ENCODE measurements at places on chromosomes 5 and 9.

DNA sequence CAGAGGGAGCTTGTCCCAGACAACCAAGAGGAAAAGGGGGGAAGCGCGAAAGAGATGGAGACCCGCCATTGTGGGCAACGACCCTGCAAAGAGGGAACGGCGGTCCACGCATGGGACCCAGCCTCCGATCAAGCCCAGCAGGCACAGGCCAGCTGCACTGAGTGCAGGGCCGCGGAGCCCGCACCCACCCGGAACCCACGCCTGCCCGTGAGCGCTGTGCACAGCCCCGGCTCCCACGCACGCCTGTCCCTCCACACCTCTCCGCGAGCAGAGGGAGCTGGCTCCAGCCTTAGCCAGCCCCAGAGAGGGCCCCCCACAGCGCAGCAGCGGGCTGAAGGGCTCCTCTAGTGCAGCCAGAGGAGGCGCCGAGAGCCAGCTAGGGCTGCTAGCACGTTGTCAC lies 416.5 kb downstream of the DMRTA1 start:
- DNase-seq: no peak

- no peak for DNase-seq
These were observed 53.5 kb downstream of the RGS3 start for GRCh38 chr9:113516840-113517577.

DNA sequence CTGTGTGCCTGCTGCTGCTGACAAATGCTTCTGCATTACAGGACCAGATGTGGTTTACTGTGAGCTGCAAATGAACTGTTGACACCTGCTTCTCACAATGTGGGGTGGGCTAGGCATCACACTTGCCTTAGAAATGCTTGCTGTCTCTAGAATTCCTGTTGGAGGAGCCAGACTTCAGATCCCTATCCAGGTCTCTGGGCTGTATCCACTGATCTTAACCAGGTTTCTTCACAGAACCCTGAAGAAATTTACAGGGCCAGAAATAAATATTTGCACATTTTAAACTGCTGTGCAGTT lies 255.4 kb downstream of the FAM114A2 start:
- DNase-seq: no peak

DNA sequence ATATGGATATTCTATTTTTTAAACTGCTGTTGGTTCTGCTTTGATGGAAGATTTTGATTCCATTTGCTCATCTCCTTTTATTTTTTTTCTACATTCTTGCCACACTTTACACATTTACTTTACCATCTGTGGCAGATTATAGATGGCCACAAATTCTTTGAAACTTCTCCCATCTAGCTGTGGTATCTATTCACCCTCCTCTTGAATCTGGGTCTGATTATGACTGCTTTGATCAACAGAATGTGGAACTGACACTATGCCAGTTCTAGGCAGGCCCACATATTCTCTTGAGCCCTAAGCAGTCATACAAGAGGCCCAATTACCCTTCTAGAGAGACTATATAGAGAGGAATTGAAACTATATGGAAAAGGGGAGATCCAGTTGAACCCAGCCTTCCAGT lies 439.0 kb upstream of the PTGER4 start:
- DNase-seq: no peak

DNA sequence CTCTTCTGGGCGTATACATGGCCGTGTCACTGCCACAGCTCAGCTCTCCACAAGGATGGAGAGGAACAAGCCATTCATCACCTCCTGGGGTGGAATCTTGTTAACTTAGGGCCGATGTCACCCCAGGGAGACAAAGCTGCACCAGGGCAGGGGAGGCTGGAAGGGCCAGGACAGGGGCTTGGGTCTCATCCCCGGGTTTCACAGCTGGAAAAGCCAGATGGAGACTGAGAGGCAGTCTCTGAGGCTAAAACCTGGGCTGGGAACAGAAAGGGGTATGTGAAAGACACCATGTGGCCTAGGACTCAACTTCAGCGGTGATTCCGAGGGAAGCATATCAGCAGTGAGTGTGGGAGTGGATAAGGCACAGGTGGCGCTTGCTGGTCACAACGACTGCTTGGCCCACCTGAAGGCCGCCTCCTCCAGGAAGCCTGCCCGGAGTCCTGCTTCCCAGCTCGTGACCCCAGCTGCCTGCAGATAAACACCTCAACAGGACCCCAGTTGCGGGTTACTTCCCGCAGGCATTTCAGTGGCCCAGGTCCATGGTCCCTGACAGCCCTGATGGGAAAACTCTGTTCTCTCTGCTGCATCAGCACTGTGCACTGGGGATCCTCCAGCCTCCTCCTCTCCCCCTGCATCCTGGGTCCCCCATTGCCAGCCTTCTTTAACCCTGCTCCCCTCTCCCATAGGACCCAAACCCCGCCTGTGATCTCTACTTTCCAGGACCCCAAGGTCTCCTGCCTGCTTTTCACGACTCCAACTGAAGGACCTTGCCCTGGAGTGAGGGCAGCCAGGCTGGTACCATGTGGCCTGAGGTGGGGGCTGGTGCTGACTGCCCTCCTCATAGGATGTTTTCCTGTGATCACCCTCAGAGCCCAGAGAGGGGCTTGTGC lies 51.7 kb upstream of the FCN1 start:
- no peak for DNase-seq

DNA sequence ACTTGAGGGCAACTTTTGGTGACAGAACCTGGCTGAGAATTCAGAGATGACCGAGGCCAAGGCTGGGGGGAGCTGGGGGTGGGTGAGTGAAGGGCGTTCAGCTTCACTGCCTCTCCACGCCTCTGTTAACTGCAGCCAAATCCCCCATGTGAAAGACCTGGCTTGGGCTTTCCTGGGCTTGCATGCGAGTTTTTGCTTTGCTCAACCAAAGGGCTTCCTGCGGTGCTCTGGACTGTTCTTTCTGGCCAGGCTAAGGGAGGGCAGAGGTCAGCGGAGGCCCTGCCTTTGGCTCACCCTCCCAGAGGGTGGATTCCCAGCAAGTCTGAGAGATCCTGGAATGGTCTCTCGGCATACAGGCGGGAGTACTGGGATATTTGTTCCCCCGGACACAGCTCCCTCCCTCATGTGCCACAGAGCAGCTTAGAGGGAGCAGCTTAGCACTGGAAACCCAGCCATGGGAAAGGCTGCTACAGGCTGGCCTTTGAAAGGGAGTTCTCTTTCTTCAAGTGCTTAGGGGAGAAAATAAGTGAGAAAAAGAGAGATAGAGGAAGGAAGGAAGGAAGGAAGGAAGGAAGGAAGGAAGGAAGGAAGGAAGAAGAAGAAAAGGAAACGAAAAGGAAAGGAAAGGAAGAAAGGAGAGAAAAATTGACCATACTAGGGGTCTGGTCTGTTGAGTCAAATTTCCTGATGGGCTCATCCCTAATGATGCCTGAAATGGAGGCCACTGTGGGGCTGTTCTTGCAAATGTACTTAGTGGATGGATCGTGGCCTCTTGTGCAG lies 158.8 kb downstream of the FGF18 start:
- DNase-seq: no peak

- no peak for DNase-seq
These were observed 59.3 kb downstream of the TRIO start for GRCh38 chr5:14202462-14202861.

DNA sequence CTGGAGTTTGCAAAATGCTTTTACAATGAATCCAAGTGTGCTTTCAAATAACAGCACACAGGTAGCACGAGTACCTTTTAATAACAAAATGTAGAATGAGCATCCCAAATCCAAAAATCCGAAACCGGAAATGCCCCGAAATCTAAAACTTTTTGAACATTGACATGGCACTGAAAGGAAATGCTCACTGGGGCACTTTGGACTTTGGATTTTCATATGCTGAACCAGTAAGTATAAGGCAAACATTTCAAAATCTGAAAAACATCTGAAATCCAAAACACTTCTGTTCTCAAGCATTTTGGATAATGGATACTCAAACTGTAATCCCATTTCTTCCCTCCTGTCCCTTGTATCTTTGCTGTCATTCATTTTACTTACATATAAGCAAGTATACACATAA lies 50.1 kb downstream of the GCNT4 start:
- DNase-seq: no peak

DNA sequence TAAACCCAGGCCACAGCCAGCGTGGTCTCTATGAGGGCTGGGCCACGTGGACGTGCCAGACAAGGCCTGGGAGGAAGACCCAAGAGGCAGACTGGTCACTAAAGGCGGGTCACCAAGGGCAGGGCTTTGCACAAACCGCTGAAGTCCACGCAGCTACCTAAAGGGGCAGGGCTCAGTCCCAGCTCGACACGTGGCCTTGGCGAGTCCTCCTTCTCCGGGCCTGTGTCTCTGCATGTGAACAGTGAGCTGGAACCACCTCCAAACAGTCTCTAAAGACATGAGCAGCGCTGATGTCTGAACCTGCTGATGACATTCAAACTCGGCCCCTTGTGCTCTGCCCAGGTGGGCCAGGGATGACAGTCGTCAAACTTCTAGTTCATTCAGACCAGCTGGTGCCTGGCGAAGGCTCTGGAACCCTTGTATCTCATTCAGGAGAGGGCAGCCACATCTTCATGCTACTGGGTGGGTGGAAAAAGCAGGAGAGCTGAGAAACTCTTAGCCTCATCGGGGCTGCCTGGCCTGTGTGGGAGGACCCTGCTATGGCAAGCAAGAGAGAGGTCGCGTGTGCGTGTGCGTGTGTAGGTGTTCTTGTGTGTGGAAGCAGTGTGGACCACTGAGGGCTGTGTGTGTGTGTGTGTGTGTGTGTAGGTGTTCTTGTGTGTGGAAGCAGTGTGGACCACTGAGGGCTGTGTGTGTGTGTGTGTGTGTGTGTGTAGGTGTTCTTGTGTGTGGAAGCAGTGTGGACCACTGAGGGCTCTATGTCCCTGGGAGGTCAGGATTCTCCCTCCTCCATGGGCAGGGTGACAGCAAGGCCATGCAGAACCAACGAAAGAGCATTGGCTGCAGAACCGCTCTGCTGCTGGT lies 14.1 kb upstream of the SLC25A51 start:
- no peak for DNase-seq

DNA sequence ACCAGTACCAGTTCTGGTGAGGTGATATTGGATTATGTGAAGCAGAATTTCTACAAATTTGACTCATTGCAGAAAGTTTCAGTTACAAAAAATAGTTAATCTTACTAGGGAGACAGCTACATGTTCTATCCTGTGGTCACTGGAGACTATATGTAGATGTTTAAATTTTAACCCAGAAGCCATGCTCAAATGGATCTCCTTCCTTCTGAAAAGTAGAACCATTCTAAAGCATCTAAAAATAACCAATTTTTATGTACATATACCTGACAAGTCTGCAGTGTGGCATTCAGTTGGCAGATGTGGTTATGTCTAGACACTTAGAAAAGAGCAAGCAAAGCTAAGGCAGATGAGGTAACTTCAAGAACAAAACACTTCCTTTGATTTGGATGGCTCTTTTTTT lies 65.5 kb upstream of the POU4F3 start:
- no peak for DNase-seq

DNA sequence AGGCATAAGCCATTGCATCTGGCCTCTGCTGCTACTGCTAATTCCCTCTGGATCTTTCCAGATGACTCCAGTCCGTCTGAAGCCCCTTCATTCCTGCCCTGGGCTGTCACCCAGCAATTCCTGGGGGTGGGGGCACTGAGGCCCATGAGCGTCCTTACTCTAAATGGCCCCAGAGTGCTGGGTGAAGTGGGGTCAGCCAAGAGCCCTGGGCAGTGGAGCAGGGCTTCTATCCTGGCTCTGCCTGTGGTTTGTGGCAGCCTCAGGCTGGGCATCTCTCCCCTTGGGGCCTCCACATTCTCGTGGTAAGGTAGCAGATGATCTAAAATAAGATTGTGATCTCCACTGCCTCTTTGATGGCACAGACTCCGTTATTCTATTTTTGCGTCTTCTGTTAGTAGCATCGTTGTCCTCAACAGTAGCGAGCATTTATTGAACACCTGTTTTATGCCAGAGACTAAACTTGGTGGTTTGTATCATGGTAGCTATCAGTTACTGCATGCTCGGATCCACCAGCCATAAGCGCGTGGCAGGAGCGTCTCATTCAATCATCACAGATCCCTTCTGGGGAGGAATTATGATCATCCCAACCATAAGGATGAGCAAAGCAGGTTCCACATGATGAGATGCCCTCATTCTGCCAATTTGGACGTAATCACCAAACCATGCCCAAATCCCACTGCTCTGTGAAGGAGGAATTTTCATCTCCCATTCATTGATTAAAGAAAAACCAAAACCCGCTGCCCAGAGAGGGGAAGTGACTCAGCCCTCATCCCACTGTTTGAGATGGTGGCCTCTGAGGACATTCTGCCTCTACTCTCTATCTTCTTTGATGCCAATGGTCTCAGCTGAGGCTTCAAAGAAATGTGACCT lies 21.9 kb upstream of the DUSP1 start:
- no peak for DNase-seq

- DNase-seq: no peak
These were observed 62.7 kb downstream of the RGMB start for GRCh38 chr5:98836175-98836574.

- no peak for DNase-seq
These were observed 117.9 kb upstream of the NR5A1 start for GRCh38 chr9:124625087-124625486.

DNA sequence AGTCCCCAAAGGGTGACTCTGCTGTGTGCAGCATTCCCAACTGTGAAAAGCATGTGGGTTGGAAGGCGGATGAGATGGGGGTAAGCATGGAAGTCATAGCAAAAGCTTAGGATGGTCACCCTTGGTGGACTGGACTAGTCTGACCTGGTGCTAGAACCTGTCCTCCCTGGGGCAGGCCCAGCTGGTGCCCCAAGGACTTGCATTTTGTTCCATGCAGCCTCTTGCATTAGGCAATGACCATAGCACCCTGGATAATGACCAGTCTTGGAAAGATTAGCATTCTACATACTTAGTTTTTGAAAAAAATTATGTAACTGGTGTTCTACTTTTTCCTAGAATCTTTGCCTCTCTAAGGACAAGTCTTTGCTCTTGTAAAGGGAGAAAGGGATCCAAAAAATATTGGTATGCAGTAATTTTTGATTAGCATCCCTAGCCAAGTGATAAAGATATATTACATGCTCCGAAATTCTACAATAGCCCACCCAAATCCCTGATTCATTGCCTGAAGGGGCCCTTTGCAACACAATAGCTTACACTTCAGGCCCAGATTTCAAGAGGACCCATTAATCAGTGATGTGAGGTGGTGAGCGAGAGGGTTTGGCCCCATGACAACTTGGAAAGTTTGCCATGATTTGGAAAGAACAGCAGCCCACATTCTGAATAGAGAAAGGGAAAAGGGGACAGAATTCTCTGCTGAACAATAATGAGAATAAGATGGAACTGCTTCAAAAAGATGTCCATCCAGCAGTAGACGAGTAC lies 93.3 kb upstream of the CD180 start:
- no peak for DNase-seq

GRCh38 chr5:10553476-10553875 lies 10.4 kb upstream of the ANKRD33B start:
- DNase-seq: no peak
